SK-N-MC (cell line): ENCODE measurements at places on chromosomes 3 and 15.

- no peak for DNase-seq
These were observed 65.0 kb downstream of the THBS1 start for GRCh38 chr15:39645976-39646257.

- DNase-seq: no peak
These were observed 446.8 kb upstream of the RARB start for GRCh38 chr3:24981309-24981708.

- no peak for DNase-seq
These were observed 38.3 kb upstream of the TM4SF4 start for GRCh38 chr3:149435996-149436885.

GRCh38 chr3:73228959-73229358, 167.5 kb downstream of the EBLN2 start:
- DNase-seq: no peak

DNA sequence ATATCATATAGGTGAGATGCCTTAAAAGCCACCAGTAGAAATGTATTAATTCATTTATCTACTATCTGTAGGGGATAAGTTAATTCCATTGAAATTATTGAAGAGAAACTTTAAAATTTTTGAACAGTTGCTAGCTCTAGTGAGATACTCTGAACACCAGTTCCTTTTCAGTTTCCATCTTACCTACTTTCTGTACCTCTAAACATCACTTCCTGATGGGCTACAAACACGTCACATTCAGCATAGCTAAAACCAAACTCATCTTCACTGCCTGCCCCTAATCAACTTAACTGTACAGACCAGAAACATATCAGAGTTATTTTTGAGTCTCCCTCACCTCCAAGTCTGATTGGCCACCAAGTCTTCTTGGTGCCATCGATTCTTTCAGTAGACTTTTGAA, 88.9 kb downstream of the FEZF2 start:
- DNase-seq: no peak

DNA sequence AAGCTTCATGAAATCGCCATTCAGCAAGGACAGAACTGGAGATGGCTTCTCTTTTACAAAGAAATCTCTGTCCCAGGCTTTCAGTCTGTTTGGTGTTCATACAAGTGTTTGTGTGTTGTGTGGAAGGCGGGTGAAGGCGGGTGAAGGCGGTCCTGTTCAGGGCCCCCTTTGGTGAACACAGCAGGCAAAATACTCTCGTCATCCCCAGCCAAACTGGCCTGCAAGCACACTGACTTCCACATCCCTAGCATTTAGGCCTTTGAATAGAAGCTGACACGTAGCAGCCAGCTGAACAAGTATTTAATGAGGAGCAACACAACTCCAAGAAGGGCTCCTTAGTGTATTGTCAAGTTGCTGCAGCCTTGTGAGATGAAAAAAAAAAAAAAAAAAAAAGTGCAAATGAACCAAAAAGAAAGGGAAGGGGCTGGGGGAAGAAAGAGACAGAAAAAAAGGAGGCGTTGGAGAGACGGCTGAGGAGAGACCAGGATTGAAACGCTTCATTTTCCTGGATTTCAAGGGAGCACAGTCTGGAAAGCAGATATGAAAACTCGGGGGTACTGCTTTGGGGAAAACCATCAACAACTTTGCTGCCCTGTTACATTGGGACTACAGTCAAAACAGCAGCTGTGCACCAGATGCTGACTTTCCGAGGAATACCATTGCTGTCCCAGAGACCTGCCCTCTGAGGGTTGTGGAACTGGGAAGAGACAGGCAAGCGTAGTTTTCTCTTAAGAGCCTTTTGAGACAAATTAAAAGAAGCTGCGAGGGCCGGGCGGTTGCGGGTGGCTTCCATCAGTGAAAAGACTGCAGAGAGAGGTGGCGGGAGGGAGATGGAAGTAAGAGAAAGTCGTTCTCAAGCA, 74.6 kb downstream of the TGFBR2 start:
- no peak for DNase-seq

DNA sequence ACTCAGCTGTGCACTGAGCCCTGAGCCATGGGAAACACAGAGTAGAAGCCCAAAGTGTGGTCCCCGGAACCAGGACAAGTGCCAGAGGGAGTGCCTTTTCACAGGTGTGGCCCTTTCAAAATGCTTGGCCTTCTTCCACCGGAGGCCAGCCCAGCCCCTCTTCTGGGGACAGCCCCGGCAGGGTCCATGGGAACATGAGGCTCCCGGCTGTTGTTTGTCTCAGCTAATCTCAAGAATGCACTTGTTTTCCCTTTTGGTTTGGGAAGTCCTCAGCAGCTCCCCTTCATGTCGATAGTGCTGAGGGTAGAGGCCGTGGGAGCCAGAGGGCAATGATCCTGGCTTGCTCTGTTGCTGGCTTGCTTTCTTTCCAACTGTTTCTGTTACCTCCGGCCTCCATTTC, 91.1 kb upstream of the MRPS22 start:
- no peak for DNase-seq

DNA sequence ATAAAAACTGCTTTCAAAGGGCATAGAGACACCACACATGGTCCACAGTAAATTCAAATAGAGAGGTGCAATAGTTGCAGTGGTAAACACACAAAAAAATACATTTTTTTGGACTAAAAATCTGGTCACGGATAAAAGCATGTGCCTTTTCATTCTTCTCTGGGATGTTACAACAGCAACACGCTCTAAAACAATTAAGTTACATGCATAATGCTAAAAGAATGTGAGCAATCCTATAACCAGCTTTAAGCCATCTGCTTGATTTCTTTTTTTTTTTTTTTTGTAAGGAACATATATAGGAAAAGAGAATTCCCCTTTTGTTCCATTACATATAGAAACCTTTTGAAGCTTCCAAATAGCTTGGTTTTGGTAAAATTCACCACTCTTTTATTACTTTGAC, 20.0 kb downstream of the WNT5A start:
- DNase-seq: no peak

DNA sequence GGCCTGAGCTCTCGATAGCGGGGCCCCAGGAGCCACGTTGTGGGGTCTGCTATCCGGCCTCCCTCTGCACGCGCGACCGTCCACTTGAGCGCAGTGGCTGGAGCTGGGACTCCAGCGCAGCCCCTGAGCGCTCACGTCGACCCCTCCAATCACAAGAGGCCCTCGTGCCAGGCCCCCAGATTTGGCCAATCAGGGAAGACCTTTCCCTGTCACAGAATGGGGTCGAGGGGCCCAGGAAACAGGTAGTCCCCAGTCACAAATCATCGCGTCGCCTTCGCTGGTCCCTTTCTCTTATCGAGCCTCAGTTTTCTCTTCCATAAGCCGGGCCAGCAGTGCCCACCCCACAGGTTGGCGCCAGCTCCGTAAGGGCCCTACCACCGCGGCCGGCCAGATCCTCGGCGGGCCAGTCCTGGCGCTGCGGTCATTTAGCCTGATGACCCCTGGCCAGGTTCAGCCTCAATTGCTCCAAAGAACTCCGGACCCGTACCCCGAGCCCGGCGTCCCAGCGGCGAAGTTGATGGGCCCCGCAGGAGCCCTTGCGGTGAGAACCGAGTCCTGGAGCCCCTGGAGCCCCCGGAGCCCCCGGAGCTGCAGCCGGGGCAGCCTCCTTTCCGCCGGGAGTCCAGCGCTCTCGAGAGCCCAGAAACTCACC, 435 bp downstream of the ALDH1L1 start:
- no peak for DNase-seq

DNA sequence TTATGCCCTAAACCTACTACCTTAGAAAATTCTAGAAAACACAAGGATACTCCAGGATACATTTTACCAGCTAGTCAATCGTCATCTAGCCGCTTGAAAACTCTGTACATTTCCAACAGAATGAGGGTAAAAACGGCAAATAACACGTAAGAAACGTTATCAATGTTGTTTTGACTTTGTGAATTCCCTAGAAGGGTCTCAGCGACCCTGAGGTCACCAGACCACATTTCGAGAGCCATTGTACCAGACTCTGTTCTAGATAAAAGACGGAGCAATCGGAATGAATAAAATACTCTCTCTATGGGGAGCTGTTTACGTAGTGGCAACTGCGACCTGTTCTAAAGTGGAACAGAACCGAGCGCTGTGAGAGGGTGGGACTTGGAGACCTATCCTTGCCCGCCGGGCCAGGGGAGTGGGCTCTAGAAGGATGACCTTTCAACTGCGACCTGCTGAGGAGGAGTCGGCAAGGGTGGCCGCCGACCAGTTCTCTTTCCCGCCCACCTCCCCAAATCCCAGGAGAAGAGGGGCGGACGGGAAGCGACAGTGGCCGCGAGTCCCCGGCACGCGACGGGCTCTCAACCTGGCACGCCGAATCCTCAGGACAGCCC, 778 bp upstream of the AP4E1 start:
- no peak for DNase-seq

- no peak for DNase-seq
These were observed 58.1 kb upstream of the LCTL start for GRCh38 chr15:66623801-66624453.

- no peak for DNase-seq
These were observed 34.6 kb upstream of the CMSS1 start for GRCh38 chr3:99783011-99783573.

GRCh38 chr3:36959821-36960220, 15.0 kb upstream of the TRANK1 start:
- DNase-seq: no peak

GRCh38 chr3:122697952-122698620, 17.4 kb downstream of the PARP14 start:
- DNase-seq: no peak

GRCh38 chr15:52858782-52859176, 68.6 kb upstream of the ONECUT1 start:
- DNase-seq: no peak

- DNase-seq: no peak
These were observed 182.4 kb downstream of the SHQ1 start for GRCh38 chr3:72665701-72666446.

DNA sequence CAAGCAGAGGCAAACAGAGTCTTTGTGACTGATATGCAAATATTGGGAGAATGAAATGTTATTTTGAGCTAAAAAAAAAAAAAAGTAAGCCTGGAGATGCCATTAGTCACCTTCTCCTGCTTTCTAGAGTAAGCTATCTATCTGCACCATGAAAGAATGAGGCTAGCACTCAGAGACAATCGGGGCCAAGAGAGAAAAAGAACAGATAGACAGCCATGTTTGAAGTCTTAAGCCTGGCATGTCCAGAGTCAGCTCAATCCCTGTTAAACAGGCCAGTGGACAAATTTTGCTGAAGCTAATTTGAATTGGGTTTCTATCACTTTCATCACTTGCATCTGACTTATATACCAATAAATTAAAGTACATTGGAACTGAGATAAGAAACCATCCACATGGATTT, 204.4 kb downstream of the SLC9A9 start:
- no peak for DNase-seq
